ENCODE measurements at places on chromosomes 3 and 15.
A peak's percentile ranks its signal among the peaks of the same experiment; 100 is the strongest.

DNA sequence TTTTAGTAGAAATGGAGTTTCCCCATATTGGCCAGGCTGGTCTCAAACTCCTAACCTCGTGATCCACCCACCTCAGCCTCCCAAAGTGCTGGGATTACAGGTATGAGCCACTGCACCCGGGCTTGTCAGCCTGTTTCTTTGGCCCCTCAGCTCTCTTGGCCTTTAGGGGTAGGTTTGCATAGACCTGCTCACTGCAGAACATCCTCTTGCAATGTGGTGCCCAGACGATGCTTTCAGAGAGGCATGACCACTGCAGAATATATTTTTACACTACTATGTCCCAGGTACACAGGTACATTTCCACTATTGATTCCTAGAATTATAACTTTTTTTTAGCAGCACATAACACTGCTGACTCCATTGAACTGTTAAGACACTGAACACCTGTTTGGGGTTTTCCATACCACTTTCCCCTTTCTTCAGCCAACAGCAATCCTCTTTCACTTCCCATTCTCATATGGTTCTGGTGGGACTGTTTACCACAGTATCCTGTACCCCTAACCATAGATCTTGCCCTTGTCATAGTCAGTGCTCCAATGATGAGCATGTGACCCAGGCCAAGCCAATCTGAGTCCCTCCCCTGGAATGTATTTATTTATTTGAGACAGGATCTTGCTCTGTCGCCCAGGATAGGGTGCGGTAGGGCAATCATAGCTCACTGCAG, 21.1 kb downstream of the CCDC32 start:
- DNase-seq = no peak

- DNase-seq = no peak
These were observed 1.0 kb upstream of the ZNF620 start for GRCh38 chr3:40504636-40505430.

DNA sequence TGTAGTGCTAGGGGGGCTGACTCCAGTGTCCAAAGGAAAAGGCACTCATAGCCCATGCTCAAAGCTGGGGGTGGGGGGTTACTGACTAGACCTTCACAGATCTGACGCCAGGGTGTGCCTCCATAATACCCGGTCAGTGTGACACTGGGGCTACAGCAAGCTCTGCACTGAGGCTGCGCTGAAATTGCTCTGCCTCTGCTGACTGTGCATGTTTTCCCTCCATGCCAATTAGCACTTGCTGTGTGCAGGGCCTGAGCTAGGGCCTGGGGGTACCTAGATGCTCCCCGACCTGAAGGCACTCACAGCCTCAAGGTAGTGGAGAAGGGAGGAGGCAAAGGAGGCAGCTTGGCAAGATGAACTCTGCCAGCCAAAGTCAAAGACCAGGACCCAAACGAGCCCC, 5.2 kb downstream of the CAMKV start:
- no peak for DNase-seq

DNA sequence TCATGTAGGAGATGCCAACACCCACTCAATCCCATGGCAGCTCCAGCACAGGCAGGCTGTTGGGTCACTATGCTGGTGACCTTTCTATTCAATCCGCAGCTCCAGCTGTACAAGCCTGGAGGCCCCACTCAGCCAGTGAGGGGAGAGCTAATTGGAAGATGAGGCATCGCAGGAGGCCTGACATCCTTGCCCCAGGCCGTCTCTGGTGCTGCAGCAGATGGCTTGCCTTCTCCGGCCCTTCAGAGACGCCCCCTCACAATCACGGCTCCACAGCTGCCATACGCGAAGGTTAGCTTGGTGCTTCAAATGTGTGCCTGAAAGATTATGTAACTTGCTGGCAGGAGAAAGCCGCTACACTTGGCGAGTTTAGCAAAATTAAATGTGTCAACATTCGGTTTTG, 104.2 kb upstream of the CLSTN2 start:
- DNase-seq = no peak

DNA sequence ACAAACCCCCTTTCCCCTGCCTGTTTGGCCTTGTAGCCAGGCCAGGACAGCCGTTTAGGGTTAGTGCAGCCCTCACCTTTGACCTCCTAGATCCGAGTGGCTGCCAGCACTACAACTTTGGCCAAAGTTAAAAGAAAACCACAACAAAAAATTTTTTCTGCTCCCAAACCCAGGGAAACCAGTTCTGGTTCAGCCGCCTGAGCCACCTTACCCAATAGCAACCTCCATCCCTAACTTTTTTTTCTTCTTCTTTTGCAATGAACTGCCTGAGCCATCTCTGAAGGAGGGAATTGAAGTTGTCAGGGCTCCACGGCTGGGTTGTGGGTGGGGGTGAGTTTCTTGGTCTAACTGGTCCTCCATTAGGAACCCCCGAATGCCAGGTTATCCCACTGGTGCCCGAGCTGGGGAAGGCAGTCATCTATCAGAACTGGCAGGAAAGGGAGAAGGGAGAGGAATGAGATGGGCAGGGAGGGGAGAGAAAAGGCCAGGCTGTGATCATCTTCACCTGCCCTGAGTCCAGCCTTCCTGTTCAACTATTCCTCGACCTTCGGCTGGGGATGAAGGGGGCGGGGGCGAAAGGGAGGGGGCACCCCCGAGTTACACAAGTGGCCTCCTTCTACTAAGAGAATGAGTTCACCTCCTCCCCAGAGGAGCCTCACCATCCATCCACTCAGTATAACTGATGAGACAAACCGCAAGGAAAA, 6.2 kb upstream of the NR2F2 start:
- no peak for DNase-seq

DNA sequence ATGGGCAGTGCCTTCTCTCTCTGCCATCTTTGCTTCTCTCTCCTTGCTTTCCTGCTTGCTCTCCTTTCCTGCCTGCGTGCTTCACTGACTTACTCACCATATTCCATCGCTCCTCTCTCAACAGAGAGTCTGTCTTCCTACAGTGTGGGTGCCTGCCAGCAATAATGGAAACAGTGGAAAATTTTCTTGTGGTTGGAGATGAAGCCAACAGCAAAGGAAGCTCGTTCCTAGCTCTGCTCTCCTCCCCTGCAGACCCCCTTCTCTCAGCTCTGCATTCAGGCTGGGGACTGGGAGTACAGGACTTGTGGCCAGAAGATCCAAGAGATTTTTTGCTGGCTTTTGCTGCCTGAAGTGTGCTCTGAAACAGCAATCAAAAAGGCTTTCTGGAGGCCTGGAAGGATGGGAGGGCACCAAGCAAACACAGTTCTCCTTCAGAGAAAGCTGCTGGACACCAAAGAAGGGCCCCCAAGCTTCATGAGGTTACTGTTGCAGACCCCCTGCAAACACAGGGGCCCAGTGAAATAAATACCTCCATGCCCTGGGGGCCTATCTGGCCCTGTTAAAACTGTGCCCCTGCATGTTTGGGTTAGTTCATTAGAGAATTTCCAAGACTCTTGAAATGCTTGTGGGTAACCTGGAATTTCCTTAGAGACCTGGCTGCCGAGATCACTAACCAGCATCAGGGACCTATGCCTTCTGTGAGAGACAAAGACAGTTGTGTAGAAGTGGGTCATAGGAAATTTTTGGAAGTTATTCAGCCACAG, 149.9 kb upstream of the RASGRP1 start:
- DNase-seq = no peak

- no peak for DNase-seq
These were observed 80.6 kb downstream of the MYO9A start for GRCh38 chr15:72037321-72037720.

DNA sequence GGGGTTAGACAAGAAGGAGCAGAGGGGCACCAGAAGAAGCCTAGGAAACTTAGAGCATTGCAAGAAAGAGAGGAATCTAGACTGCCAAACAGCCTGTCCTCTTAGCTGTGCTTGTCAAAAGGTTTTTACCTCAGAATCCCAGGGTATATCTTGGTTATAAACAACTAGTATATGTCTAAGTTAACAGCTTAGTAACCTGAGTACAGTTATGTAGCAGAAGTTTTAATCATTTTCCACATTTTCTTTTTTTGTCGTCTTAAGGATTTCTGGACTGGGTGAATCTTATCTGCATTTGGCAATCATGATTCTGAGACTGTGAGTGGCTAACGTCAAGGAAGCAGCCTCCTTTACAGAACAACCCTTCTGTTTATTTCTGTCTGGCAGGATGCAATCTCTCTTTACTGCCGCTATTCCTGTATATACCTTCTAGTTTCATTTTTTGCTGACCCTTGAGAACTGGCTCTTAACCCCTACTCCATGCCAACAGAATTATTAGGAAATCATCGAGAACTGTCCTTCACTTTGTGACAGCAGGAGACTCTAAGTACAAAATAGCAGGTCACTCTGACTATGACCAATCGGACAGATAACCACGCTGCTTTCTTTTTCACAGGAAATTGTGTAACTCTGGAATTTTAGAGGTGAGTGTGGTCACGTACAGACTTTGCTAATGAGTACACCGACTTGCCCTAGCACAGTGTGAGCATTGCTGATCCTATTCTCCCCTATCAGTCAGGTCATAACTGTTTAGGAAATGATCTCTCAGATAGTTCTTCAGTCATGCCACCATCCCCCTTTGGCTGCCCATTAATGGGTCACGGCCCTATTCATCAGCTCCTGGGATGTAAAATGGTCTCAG, 3.3 kb upstream of the CP start:
- DNase-seq = peak; percentile 3

DNA sequence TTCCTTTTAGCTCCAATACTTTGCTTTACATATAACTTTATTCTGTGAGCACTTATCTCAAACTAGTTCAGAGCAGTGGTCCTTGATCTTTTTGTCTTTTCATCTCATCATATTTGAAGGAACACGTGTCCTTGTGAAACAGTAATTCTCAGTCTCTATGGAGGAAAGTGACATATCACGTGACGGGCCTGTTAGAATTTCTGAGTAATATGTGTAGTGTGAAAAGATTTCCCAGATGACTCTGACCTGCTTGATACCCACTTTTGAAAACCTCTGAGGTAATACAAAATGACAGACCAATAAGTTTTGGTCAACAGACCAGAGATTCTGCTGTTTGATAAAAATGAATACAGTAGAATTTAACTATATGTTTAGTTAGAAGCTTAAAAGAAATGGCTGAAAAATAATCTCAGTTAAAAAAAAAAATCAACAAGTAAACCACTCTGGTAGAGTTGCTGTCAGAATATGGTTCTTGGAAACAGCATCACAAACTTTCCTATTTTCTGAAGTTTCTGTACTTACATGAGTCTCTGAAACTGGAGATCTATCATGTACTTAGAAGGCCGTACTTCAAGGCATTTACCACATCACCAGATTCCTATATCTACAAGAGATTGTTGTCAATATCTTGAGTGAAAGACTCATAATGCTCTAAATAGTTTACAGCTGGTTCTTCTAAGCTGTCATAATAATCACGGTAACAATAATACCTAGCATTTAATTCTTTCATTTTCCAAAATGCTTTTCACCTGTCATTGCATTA, 590.2 kb upstream of the TBL1XR1 start:
- DNase-seq = no peak

GRCh38 chr3:192372616-192373015, 354.7 kb downstream of the FGF12 start:
- no peak for DNase-seq

- DNase-seq = no peak
These were observed 141.0 kb downstream of the NSMCE3 start for GRCh38 chr15:29128671-29129070.

DNA sequence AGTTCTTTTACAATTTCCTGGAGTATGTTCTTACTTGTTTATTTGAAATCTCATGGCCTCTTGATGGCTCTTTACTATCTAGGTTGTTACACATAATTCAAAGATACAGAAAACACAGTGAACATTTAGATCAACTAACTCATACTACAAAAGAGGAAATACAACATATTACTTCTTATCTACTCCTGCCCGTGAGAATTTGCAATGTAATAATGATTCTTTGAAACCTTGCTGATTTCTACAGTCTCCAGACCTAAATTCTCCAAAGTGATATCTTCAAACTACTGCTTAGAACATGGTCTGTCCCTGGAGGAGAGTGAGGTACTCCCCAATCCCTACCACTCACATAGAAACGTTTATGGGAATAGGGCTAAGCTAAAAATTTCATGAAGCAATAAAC, 29.9 kb upstream of the GOLGA8B start:
- no peak for DNase-seq
